ENCODE measurements at places on chromosomes 1 and 21.

DNA sequence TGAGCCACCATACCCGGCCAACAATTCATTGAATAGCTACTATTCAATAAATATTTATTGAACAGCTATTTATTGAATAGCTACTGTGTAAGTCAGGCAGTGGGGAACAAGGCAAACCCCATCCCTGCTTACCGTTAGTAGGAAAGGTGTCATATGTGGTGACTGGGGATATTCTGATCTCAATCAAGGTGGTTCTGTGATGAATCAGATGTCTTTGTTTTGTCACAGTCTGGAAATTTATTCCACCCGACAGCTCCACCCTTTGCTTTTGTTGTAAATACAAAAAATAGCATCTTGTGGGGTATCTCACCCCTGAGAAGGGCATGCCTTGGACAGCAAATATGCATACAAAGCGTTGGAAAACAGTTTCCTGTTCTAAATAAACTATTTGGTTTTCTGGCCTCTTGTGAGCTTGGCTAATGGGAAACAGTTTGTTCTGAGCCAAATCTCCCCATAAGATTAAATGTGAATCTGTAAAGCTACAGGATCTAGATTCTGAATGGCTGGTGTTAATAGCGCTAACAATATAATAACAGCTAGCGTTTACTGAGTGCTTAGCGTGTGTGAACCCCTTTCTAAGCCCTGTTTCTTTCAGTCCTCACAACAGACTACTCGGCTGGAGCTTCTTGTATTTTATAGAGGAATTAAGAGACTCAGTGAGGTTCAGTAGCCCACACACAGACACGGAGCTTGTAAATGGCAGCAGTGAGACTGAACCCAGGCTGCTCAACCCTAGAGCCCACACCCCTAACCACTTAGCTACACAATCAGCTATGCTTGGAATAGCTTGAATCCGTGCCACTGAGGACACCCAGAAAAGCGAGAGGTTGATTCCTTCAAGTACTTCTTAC lies 5.5 kb downstream of the PDPN start:
- DNase-seq, result no peak

DNA sequence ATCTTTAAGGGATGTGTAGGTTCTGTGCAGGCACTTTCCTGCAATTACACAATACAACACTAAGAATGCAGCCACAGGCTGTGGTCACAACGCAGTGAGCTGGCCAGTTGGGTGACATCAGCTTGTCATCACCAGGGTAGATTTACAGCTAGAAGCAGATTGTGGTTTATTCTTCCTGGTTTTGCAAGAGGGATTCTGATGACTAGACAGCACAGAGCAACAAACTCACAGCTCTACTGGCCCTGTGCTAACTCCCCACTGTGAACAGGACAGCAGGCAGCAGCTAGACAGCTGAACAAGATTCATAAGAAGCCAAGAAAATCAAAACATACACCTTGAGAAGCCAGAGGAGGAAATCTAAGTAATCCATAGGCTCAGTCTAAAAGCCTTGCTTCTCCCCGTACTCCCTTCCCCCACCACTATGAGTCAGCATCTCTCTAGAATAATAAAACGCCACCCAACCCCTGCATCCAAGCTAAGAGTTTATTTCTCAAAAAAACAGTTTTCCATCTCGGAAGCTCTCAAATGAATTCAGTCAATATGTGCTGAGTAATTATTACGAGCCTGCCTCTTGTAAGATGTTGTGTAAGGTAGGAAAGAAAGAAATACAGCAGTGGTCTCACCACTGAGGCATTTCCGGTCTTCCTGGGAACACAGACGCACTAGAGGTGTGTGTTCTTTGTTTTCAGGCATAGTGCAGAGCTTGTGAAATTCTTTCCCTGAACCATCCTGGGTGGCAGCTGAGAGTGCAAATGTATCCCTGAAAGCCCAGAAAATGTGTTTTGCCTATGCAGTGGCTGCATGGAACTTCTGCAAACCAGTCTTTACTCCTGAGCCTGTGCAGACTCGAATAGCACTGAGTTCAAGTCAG lies 162.8 kb downstream of the NTPCR start:
- DNase-seq, result peak; percentile 79

DNA sequence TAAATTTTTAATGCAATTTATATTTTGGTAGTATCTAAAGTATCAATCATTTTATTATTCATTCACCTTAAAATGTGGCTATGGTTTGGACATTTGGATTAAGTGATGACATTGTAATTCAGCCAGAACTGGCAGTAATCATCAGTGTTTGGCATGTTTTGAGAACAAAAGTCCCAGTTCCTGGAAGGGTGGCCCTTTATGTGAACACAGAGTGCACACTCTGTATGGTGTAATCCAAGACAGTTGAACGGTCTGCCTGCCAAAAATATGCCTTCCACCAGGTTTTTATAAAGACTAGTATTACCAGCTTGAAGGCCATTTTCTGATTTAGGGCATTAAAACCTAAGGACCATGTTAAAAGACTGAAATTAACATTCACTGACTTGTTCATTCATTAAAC lies 448.7 kb downstream of the LTN1 start:
- DNase-seq, result no peak

GRCh38 chr21:38448671-38449385 lies 49.4 kb downstream of the ERG start:
- no peak for DNase-seq

- no peak for DNase-seq
These were observed 38.4 kb downstream of the CLSTN1 start for GRCh38 chr1:9785406-9785805.

- no peak for DNase-seq
These were observed 21.1 kb downstream of the PLA2G4A start for GRCh38 chr1:186849826-186850225.

Measured in CD4-positive, alpha-beta T cell treated with Interleukin-15 for 1 hour (primary cell).